ENCODE measurements at places on chromosomes 6 and 20.

GRCh38 chr6:14434916-14435690 lies 317.5 kb downstream of the CD83 start:
- no peak for DNase-seq

GRCh38 chr6:49453221-49453620 lies 9.8 kb downstream of the MMUT start:
- DNase-seq, result no peak

- DNase-seq, result no peak
These were observed 256.3 kb upstream of the TAB2 start for GRCh38 chr6:149060985-149061760.

DNA sequence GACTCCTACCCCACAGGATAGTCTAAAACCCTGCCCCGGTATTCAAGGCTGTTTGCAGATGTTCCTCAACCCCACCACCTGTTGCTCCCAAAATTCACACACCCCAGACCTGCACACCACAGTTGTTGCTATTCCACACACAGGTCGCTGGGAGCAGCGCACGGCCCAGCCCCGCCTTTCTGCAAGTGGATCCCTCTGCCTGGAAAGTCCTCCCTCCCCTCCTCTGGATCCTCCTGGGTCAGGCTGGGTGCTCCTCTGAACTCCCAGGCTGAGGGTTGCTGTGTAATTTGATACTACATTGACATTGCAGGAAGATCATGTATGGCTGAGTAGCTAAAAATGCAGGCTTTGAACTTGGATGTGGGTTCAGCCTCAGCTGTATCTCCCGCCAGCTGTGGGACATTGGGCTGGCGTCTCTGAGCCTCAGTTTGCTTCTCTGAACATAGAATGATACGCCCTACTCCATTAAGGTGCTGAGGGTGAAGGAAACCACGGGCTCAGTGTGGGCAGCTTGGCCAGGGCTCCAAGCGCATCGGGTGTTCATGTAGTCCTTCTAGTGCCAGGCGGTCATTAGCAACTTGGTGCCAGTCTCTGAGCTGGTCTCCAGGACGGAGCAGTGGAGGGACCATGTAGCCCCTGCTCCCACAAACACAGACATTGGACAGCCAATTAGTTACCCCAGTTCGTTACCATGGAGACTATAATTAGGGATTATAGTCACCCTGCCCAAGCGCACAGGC lies 13.9 kb upstream of the CCN5 start:
- DNase-seq, result no peak

DNA sequence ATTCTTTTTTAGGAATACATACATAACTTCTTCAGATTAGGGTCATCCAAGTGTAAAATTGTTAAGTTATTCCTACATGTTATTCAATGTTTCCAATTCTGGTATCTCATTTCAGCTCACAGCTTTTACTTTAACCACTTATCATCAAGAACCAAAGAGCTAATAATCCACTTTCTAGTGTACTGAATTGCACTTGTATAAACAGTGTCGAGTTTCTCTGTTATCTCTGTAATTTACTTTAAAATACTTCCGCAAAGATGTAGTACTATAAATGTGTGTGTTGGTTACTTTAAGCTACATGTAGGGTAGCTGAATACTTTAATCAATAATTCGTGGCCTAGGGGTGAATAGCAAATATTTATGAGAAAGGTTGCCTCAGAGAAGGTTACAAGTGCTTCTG lies 8.8 kb upstream of the GJA1 start:
- no peak for DNase-seq

DNA sequence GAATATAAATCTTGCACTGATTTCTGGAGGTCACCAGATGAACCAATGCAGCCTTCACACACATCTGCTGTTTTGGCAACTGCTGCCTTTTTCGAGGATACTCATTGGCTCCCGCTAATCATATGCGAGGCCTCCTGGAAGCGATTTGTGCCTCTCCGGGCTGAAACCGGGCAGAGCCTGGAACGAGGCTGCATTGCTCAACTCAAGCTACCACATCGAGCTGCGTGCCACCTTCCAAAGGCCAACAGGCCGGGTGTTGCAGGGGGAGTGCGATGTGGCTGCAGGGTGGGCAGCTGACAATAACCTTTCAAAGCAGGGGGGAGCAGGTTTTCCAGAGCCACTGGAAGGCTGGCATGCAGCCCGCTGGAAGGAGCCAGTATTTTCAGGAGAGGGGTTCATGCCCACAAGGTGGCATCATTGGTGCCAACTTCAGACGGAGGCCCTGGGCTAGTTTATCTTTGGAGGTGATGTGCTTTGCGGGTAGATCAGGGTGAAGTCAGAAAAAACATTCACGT lies 122.6 kb upstream of the IFNGR1 start:
- DNase-seq, result peak; percentile 29

DNA sequence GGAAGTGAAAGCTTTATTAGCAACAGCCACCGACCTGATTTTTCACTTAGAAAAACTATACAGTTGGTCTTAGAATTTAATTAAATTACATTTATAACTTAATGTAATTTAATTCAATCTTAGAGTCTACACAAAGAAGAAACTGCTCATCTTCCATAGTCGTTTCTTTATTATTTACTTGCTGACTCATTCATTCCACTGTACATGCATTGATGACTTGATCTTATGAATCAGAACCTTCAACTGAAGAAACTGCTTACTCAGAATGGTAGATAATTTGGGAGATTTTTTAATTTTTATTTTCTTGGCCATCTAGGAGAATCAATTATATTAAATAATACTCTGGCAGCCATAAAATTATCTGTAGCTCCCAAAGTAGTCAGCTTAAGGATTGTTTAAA lies 1021.6 kb upstream of the FLRT3 start:
- DNase-seq, result no peak

- DNase-seq, result no peak
These were observed 70.2 kb upstream of the CD93 start for GRCh38 chr20:23156170-23156841.

DNA sequence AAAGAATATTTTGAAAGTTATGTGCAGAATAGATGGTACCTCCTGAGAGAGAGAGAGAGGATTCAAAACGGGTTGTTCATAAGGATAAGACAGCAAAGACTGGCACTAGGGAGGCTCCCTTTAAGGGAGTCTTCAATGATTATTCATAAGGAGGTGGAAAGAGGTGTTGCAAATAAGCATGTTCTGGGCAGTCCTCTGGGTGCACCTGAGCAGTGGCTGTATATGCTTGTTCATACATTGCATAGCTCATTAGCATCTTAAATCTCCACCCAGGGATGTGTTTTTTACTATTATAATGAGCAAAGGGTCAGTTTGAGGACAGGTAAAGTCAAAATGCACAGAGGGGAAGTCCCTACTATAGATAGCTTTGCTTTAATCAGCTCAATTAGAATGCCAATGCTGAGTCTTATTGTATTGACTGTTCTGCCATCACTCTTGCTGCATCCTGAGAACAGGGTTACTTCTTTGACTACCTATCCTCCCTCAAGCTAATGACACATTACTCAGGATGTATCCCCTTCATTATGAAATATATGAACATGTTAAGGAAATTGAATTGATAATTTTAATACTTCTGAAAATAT lies 10.0 kb upstream of the SIRPG start:
- no peak for DNase-seq

DNA sequence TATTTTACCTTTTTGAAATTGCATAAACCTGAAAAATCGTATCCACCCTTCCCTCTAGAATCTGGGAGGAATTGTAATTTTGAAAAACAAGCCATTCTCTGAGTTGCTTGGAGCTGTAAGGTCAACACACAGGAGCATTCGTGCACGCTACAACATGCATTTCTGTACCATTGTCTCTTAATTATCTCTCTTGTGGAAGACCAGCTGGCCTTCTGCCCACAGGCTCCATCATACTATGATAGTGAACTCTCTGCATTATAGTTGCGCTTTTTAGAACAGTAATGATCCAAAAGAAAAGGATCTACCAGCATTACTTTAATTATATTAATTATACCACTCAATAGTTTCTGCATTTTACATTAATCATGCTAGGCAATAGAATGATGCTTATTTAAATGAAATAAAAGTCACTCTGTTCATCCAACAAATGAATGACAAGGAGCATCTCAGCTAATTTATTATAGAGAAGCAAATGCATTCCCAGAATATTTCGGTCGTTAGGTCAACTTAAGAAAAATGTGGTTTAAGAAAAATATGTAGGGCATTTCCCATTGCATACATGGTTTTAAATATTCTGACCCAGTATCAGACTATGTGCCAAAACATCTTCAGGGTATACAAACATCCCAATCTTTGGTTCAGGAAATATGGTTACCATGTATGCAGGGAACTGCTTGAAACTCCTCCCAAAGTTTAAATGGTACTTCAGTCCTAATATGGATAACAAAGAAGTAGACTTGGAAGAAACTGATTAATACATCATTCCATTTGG lies 263.5 kb downstream of the TFAP2A start:
- DNase-seq, result no peak

GRCh38 chr20:1465470-1466210 lies 1.0 kb downstream of the NSFL1C start:
- no peak for DNase-seq

All from stimulated activated CD8-positive, alpha-beta memory T cell treated with anti-CD3 and anti-CD28 coated beads, Interleukin-7, amount 100 ng/mL, for 4 hours (primary cell).